ENCODE measurements at places on chromosomes 2 and 18.

- DNase-seq: no peak
Observed at GRCh38 chr2:102048465-102048864, 56.7 kb downstream of the IL1R2 start.

DNA sequence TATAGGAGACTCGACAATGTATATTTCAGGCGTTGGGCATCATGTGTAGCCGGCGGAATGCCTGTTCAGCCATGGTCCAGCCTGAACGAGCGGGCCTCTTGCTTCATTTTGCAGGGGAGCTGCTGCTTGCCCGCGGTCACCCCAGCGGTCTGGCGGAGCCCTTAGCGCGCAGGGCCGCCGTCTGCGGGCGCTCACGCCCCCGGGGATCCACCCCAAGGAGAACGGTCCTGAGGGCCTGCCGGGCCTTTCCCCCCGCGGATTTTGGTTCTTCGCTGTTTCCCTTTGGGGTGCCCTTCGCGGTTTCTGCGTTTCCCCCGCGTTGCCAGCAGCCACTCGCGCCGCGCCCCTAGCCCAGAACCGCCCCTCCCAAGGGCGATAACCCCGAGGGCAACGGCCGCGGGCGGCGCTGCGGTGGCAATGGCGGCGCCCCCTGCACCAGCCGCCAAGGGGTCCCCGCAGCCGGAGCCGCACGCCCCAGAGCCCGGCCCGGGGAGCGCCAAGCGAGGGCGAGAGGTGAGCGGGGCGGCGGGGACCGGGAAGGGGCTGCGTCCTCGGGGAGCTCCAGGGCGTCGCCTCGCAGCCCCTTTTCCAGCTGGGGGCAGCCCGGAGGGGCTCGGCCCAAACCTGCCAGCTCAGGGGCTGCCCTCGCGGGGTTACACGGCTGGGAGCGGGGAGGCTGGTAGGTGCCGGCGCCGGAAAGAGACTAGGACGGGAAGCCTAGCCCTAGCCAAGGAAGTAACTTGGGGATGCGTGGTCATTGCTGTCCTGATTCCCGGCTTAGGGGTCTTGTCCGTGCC is at the start of gene MFSD2B:
Gene MFSD2B, plus strand, starts transcription at position 406 of the 797 bp plus-strand sequence. Its CDS starts 12 bp downstream, at position 418.
- DNase-seq: no peak

GRCh38 chr2:215626063-215626462 is 190.2 kb upstream of the FN1 start:
- no peak for DNase-seq

DNA sequence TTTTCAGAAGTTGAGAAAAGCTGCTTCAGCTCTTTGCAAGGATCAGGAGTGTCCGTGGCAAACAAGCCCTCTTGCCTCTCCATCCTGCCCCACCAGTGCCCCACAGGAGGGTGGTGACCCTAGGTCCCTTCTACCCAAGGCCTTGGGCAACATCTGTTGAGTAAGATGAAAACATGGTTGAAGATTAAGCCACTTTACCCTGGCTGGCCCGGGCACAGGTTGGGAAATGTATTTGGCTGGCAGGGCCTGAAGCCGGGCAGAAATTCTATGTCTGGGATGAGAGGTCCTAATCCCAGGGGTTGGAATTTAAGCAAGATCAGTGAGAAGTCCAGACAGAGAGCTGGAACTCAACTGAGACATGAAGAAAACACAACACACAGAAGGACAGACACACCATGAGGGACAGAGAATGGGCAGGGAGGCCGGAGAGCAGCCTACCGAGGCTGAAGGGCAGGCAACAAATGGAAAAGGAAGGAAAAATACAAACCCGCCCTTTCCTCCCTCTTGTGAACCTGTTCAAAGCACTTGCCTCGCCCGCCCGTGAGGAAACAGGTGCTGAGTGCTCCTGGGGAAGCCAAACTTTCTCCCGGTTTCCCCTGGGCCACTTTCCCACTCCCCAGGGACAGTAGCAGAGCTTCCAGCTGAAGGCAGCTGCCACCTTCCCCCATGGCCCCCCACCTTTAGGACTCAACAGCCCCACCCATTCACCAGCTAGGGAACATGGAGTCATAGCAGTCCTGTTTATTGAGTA is 86.1 kb downstream of the TNS1 start:
- DNase-seq: no peak

Data from NCI-H1092 (cell line).